ENCODE measurements at places on chromosomes 4 and X.

DNA sequence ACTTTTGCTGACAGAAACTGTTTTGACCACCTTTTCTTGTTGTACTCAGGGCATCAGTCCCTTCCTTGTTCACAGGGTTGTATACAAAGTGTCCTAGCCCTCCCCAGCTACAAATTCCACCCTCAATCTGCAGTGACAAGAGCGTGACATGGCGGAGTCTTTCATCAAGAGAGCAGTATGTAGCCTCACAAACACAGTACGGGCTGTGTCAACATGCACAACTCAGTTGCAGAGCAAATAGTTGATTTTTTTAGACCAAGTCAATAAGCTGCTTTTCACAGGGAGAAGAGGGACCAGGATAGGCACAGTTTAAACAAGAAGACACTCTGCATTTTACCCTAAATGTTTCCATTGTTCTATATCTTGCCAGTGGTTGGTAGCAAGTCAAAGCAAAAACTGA is 8.6 kb upstream of the HS6ST2 start:
- no peak for DNase-seq

DNA sequence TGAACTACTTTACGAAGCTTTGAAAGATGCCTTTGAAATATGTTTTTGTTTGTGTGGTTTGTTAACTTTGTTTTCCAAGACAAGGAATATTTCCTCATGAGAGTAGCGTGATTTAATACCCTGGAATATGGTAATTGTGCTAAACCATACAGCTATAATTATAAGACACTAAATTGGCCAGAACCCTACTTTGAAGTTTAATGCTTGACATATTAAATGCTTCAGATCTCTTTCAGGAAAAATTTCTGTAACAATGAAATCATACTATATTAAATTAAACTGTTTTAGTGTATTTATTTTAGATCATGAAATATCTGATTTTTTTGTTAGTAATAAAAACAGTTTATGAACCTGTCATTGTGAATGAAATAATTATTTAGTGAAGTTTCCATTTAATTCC is 63.5 kb downstream of the DCLK2 start:
- no peak for DNase-seq

DNA sequence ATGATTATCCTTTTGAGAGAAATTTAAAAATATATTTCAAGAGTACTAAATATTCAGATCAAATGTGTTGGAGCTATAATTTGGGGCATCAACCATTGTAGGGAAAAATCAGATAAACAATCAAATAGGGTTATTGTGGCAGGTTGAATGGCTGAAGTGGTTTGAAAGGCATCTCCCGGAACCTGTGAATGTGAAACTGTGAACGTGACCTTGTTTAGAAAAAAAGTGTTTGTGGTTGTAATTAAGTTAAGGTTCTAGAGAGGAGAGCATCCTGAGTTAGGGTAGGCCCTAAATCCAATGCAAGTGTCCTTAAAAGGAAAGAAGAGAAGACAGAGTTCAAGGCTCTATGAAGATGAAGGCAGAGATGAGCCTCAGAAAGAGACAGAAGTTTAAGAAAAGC is 37.4 kb downstream of the ADGRA3 start:
- peak; percentile 30 for DNase-seq

DNA sequence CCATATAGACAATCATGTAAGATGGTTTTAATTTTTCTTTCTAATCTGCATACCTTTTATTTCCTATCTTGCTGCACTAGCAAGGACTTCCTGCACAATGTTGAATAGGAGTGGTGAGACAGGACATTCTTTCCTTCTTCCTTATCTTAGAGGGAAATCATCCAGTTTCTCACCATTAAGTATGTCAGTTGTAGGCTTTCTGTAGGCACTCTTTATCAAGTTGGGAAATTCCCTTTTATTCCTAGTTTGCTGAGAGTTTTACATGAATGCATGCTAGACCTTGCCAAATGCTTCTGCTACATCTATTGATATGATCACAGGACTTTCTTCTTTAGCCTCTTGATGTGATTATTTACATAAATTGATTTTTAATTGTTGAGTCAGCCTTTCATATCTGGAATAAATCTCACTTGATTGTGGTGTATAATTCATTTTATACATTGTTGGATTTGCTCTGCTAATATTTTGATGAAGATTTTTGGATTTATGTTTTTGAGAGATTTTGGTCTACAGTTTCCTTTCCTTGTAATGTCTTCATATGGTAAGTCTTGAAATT is 23.8 kb downstream of the RNF175 start:
- DNase-seq = no peak

DNA sequence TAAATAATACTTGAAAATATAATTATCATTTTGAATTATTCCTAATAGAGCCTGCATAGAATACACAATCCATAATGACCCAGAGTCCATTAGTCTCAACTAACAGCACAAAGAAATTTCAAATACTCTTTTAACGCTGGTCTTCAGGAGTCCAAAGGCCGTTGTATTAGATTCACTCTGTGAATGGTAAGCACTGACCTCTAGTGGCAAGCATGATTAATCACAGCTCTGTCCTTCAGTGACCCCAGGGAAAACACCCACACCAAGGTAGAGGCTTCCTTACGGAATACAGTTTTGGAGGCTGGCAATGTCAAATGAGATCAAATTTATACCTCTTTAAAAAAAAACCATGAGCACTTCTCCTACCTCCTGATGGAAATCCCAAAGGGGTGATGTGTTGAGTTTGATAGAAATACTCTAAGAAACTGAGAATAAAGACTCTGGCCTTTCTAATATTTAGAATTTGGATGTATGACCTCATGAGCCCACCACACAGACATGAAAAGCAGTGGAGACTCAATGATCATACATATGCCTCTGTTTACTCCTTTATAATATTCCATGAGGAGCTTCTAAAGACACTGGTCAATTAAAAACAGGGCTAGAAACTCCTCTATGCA is 147.2 kb upstream of the DKK2 start:
- peak; percentile 50 for DNase-seq

Data from activated CD4-positive, alpha-beta T cell treated with anti-CD3 and anti-CD28 coated beads, Interleukin-10, Interleukin-2, amounts not matched to agents 100 ng/mL and 50 ng/mL, durations not matched to agents 16 hours and 8 hours (primary cell).